ENCODE measurements at places on chromosomes 1 and 21.
A peak's percentile ranks its signal among the peaks of the same experiment; 100 is the strongest.

DNA sequence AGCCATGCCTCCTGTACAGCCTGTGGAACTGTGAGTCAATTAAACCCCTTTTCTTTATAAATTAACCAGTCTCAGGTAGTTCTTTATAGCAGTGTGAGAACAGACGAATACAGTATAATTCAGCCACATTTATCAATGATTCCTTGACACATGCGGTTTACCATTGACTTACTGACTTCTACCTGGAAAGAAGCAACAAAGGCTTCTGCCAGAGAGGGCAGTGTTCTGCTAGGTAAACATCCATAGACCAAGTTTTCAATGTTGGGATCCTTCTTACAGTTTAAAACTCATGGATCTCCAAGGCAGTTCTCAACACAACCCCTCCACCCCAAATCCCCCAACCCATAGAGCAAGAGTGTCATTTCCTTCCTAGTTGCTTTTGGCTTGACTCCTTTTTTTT lies 150.6 kb downstream of the ZNF648 start:
- DNase-seq: no peak

- DNase-seq: no peak
Observed at GRCh38 chr1:101337968-101338367, 101.1 kb downstream of the S1PR1 start.

- DNase-seq: no peak
Observed at GRCh38 chr1:70171512-70171911, 33.9 kb downstream of the LRRC40 start.

- no peak for DNase-seq
Observed at GRCh38 chr1:222970711-222971110, 155.9 kb downstream of the DISP1 start.

DNA sequence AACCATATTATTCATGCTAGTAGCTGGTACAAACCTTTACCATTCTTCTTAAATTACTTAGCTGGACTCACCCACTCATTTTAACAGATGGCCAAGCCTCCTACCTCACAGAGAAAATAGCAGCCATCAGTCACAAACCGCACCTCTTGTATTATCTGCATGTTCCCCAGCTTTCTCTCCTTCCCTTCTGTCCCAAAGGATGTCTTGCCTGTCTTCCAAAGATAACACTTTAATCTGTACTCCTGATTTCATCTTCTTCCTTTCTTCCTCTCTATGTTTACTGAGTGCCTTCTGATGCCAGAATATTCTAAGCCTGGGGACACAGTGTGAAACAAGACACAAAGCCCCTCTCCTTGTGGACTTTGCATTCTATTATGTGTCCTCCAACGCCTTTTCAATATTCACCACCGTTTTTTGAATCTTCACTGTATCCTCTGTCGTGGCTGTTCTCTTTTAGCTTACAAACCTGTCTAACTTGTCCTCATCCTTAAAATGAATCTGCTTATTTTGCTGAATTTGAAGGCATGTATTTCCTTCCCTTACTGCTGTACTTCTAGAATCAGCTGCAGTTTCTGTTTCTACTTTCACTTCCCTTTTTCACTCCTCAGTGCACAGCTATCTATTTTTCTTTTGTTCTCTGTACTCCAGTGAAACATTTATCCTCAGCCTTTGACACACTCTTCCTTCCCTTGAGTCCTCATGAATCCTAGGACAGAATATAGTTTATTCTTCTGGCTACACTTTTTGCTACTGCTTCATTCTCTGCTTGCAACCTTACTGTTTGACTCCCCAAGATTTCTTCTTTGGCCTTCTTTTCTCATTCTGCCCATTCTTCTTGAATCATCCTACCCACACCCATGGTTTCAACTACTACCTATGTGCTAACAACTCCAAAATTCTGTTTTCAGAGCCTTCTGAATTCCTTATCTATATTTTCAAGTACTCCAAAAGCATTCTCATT lies 216.9 kb upstream of the SAMSN1 start:
- DNase-seq: no peak

GRCh38 chr1:78053498-78053897 lies 7.7 kb downstream of the GIPC2 start:
- no peak for DNase-seq

- DNase-seq: peak; percentile 68
Observed at GRCh38 chr1:179881642-179882252, 338 bp upstream of the TOR1AIP1 start.

GRCh38 chr1:100866041-100866900 lies 28.4 kb downstream of the EXTL2 start:
- no peak for DNase-seq

Measured in bone marrow (tissue), 2 donors.